Heart left ventricle (tissue), 16 donors: ENCODE measurements at places on chromosomes 3 and 15. TPM values are rescaled to one million over a fixed set of nuclear protein-coding genes. Genes with fewer than 3 reads are reported as not detected.

UBAP1L gene
- total RNA-seq = 0.95 TPM

ALDH1L1 gene
- total RNA-seq = 74.1 TPM

RHOA gene
- total RNA-seq = 251 TPM

GOLGA8Q gene
- total RNA-seq = 2.4 TPM

- no peak overlapping the region for H3K27ac ChIP-seq
- no peaks in the 10 kb centered on the region for H3K36me3 ChIP-seq
- no peak for DNase-seq
- no peak overlapping the region for H3K4me3 ChIP-seq
- no peaks in the 10 kb centered on the region for H3K27me3 ChIP-seq
- H3K4me1 ChIP-seq = no peaks in the 10 kb centered on the region
Measured at GRCh38 chr3:60792249-60792852, 458.9 kb downstream of the FHIT start.

- H3K27me3 ChIP-seq = no peaks in the 10 kb centered on the region
- no peak overlapping the region for H3K27ac ChIP-seq
- DNase-seq = no peak
- H3K4me1 ChIP-seq = peaks cover 6% of the 10 kb centered on the region
- no peaks in the 10 kb centered on the region for H3K36me3 ChIP-seq
Measured at GRCh38 chr15:71747128-71748083, 62.9 kb upstream of the NR2E3 start.

GRCh38 chr3:194738254-194739093 is 52.8 kb downstream of the FAM43A start:
- H3K4me3 ChIP-seq = no peak overlapping the region
- no peaks in the 10 kb centered on the region for H3K36me3 ChIP-seq
- peak; percentile 87 for DNase-seq
- no peaks in the 10 kb centered on the region for H3K27me3 ChIP-seq

- no peaks in the 10 kb centered on the region for H3K36me3 ChIP-seq
- DNase-seq = no peak
- no peaks in the 10 kb centered on the region for H3K27me3 ChIP-seq
- no peak overlapping the region for H3K4me3 ChIP-seq
Measured at GRCh38 chr3:161423911-161424522, 52.7 kb upstream of the SPTSSB start.

- no peak within 1 kb of the TSS for H3K27ac ChIP-seq
- H3K4me3 ChIP-seq = peak within 1 kb of the TSS; percentile 29
- H3K27me3 ChIP-seq = peaks cover 4% of the 10 kb centered on the region
Measured at GRCh38 chr3:30894521-30895251, at the start of gene GADL1. Gene GADL1, minus strand, starts transcription at chr3:30894661. Its CDS starts 47 bp downstream, at chr3:30894614.

- no peak overlapping the region for H3K27ac ChIP-seq
- H3K4me1 ChIP-seq = no peaks in the 10 kb centered on the region
- no peak overlapping the region for H3K4me3 ChIP-seq
- H3K36me3 ChIP-seq = no peaks in the 10 kb centered on the region
Measured at GRCh38 chr3:60909526-60909925, 341.7 kb downstream of the FHIT start.

DNA sequence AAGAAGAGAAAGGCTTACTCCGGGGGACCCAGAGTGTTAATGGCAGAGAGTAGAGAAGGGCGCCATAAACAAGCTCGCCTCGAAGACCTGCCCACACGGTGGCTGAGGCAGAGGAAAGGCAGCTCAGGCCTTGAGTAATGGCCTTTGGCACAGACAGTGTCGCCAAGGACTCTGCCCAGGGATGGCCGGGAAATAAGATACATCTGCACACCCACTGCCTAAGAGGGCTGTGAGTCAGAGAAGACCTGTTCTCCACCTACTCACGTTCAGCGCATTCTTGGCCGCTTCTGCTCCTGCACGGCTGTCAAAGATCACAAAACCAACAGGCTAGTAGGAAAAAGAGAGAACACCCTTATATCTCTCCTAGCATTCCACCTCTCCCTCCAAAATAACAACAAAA is 26.2 kb downstream of the RBPMS2 start:
- no peaks in the 10 kb centered on the region for H3K4me1 ChIP-seq
- no peaks in the 10 kb centered on the region for H3K36me3 ChIP-seq
- no peak overlapping the region for H3K4me3 ChIP-seq
- DNase-seq = peak; percentile 73

GRCh38 chr3:4292301-4292700 is 10.9 kb upstream of the SETMAR start:
- H3K4me3 ChIP-seq = no peak overlapping the region
- H3K36me3 ChIP-seq = no peaks in the 10 kb centered on the region
- no peak overlapping the region for H3K27ac ChIP-seq
- H3K27me3 ChIP-seq = no peaks in the 10 kb centered on the region
- H3K4me1 ChIP-seq = no peaks in the 10 kb centered on the region

- H3K4me3 ChIP-seq = no peak overlapping the region
- H3K27me3 ChIP-seq = no peaks in the 10 kb centered on the region
- H3K4me1 ChIP-seq = no peaks in the 10 kb centered on the region
- no peak overlapping the region for H3K27ac ChIP-seq
Measured at GRCh38 chr3:117404730-117405129, 695.2 kb downstream of the TUSC7 start.

DNA sequence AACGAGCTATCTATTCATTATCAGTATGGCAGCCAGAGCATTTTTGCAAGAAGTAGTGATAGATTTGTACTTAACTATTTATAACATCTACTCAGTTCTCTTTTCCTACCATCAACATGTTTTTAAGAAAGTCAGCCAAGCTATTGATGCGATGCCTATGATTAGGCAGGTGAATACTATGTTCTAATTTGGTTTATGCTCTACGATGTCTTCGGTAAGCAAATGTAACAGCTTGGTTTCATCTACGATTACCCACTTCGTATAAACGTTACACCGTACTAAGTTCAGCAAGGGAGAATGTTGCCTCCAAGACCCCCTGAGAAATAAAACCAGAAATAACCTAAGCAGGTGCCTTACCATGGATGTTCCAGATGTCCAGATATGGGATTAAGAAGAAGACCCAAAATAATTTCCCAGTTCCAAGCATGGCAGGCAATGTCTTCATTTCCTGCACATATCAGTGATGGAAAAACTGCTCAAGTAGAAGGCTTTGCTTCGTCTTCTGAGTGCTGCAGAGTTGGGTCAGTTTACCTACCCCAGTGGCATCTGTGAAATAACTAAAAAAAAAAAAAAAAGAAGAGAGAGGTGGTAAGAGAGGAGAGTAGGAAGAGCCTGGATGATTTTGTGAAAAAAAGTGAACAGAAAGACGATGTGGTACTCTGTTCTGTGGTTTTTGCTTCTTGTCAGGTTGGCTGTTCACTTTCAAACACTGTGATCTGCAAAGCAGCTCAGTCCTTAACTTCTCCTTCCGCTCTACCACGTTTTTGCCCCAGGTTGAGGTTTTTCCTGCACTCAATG is at the start of gene BTLA:
BTLA (minus strand) TSS at position 559 of the 798 bp plus-strand sequence; CDS start at position 445, 114 bp downstream.
- DNase-seq = no peak
- no peaks in the 10 kb centered on the region for H3K36me3 ChIP-seq
- H3K4me1 ChIP-seq = no peaks in the 10 kb centered on the region
- no peak within 1 kb of the TSS for H3K4me3 ChIP-seq
- no peaks in the 10 kb centered on the region for H3K27me3 ChIP-seq
- no peak within 1 kb of the TSS for H3K27ac ChIP-seq
